ENCODE measurements at places on chromosomes 2 and 18.
A peak's percentile ranks its signal among the peaks of the same experiment; 100 is the strongest.

DNA sequence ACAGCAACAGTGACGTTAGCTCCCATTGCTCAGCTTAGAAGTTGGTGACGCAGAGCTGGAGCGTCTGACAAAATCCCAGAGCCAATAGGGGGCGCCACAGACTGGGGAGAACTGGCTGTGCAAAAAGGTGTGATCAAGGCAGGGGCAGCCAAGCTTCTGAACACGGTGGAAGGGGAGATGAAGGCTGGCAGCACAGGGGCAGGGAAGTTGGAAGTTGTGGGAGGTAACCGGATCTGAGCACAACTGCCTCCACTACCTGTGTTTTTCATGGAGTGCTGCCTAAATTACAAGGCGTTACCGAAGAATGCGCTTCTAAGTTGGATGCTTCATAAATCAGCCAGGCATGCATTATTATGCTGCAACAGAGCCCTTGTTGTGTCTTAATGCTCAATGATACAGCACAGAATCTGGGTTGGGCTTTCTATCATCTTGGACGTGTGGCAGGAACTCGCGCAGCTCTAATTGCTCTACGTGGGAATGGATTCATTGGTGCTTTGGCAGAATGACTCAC is 370.0 kb downstream of the SLC4A3 start:
- DNase-seq = peak; percentile 52

- DNase-seq = peak; percentile 40
Observed at GRCh38 chr2:190755772-190756415, 107.0 kb downstream of the NAB1 start.

GRCh38 chr2:134217924-134218323 is 35.9 kb upstream of the MGAT5 start:
- peak; percentile 62 for DNase-seq

GRCh38 chr18:55462652-55463051 is 125.3 kb downstream of the TCF4 start:
- no peak for DNase-seq

DNA sequence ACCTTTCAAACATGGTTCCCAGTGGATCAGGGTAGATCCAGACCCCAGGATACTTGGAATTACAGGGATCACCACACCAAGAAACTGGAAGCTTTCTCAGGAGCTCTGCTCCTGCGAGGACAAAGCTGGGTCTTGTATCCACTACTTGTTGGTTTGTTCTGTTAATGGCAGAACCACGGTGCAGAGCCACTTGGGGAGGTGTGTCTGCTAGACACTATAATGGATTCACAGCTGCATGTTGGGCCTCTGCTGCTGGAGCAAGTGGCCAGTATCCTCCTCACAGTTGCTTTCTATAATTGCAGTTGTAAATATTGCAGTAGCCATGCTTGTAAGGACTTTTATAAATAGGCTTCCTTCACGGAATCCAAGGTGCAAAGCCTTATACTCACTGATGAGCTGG is 12.9 kb downstream of the FOSL2 start:
- DNase-seq = no peak

DNA sequence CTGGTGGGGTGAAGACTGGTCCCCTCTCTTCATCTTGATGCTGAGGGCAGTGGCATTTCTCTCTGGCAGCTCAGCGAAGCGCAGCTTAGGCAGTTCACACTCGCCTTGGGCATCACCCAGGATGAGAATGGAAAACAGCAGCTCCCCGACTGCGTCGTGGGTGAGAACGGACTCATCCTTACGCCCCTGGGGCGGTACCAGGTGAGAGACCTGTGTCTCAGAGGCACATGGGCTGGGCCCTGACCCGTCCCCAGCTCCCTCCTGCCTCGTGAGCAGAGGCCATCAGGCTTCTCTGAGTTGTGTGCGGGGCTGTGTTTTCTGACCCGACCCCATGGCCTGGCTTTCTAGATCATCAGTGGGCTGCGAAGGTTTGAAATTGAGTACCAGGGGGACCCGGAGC is 8.2 kb upstream of the CCDC74A start:
- DNase-seq = no peak

- no peak for DNase-seq
Observed at GRCh38 chr2:109516445-109517117, 97.2 kb downstream of the SEPTIN10 start.

DNA sequence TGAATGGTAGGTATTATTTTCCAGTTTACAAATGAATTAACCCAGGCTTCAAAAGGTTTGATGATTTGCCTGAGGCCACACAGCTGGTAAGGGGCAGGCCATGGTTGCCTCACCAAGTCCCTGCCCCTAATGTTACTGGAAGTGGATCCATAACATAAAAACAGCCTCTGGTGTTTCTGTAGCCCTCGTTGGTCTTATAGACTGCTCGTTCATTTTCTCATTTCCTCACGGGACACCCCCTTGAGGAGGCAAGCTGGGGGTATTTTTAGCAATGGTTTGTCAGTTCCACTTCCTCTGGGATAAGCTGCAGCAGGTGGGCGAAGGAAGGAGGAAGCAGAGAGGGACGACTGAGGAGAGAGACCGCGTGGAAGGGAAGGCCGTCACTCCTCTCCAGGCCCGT is 32.9 kb upstream of the NDUFV2 start:
- no peak for DNase-seq

DNA sequence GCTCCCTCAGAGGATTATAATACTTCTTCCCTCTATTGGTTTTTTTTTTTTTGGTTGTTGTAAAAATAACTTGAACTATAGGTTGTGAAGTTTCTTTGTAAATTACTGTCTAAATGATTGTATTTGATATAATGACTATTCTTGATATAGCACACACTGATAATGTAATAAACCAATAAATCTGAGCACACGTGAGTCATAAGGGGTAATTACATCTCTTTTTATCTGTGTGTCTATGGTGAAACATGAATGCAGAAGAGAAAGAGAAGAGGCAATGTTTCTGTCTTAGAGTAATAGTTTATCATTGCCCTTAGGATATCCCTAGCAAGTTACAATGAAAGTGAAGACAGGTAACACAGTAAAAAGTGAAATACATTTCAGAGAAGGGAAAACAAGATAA is 64.1 kb upstream of the RAPGEF4 start:
- peak; percentile 22 for DNase-seq

- DNase-seq = no peak
Observed at GRCh38 chr18:43275546-43275945, 1.7 kb downstream of the SYT4 start.

All from fibroblast of mammary gland (primary cell).